Sciatic nerve (tissue), 2 donors: ENCODE measurements at places on chromosomes 7 and 10.

- no peak for DNase-seq
Observed at GRCh38 chr7:29723599-29723998, 82.7 kb upstream of the WIPF3 start.

- DNase-seq, result no peak
Observed at GRCh38 chr7:112575864-112576263, 95.1 kb downstream of the LSMEM1 start.

- DNase-seq, result no peak
Observed at GRCh38 chr10:92761571-92761970, 71.8 kb downstream of the HHEX start.

- peak; percentile 78 for DNase-seq
Observed at GRCh38 chr10:86535132-86535882, 13.7 kb upstream of the WAPL start.

GRCh38 chr7:130814778-130815335 is 80.8 kb upstream of the KLF14 start:
- no peak for DNase-seq

DNA sequence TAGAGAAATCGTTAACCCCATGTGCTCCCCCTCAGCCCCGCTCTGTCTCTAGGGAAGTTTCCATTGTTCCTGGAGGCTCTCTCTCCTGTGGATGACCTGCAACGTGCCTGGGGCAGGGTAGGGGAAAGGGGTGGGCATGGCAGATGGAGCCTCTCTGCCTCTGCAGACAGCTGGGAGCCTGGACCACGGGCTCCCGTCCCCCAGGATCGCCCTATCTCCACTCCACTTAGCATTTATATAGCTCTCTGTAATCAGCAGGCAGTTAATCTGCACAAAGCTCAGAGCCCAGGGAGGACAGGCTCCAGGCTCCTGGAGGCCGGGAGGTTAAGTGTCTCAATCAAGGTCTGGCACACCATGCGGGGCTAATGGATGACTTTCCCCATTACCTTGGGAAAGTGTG is 369.7 kb downstream of the PLXNA4 start:
- no peak for DNase-seq

DNA sequence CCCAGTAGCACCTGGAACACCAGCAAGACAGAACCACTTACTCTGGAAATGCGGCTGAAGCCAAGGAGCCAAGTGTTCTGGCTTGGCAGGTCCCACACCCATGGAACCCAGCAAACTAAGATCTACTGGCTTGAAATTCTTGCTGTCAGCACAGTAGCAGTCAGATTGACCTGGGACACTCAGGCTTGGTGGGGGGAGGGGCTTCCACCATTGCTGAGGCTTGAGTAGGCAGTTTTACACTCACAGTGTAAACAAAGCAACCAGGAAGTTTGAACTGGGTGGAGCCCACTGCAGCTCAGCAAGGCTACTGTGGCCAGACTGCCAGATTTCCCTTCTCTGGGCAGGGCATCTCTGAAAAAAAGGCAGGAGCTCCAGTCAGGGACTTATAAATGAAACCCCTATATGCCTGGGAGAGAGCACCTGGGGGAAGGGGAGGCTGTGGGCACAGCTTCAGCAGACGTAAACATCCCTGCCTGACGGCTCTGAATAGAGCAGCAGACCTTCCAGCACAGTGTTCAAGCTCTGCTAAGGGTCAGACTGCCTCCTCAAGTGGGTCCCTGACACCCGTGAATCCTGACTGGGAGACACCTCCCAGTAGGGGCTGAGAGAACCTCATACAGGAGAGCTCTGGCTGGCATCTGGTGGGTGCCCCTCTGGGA is 121.2 kb downstream of the MTERF1 start:
- no peak for DNase-seq

GRCh38 chr7:81618396-81619014 is 151.3 kb downstream of the HGF start:
- no peak for DNase-seq

- DNase-seq, result no peak
Observed at GRCh38 chr10:105585171-105585570, 944.1 kb downstream of the SORCS3 start.

DNA sequence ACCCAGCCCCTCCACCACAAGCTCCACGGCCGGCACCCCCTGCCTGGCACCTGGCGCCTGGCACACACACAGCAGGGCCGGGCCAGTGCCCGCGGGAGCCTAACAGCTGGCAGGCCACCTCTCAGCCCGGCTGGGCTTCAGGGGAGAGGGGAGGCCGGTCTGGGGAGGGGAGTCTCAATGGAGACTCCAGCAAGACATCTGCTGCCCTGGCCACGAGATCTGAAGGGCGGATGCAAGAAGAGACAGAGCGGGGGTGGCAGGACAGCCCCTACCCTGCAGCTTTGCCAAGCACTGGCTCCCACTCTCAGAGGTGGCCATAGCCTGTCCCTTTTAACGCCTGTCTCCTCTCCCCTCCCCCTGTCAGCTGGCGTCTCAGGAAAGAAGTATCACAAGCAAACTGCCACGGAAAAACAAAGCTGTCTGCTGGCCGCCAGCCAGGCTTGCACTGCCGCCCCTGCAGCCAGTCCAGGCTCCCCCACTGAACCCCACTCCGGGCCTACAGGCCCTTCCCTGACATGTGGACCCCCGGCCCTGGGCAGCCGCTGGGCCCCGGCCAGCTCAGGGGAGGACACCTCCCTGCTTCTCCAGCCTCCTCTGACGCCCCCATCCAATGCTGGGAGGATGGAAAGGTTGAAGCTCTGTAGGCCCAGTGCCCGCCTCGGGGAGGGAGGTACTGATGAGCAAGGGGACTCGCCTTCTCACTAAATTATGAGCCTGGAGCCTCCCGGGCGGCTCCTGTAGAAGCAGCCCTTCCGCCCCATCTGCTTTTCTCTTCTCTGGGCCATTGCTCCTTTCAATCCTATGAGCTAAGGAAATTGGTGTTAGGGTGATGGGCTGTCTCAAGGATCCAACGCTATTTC is 178.4 kb downstream of the ARHGAP12 start:
- peak; percentile 79 for DNase-seq

GRCh38 chr7:100406767-100407166 is 21.7 kb downstream of the ZCWPW1 start:
- no peak for DNase-seq

DNA sequence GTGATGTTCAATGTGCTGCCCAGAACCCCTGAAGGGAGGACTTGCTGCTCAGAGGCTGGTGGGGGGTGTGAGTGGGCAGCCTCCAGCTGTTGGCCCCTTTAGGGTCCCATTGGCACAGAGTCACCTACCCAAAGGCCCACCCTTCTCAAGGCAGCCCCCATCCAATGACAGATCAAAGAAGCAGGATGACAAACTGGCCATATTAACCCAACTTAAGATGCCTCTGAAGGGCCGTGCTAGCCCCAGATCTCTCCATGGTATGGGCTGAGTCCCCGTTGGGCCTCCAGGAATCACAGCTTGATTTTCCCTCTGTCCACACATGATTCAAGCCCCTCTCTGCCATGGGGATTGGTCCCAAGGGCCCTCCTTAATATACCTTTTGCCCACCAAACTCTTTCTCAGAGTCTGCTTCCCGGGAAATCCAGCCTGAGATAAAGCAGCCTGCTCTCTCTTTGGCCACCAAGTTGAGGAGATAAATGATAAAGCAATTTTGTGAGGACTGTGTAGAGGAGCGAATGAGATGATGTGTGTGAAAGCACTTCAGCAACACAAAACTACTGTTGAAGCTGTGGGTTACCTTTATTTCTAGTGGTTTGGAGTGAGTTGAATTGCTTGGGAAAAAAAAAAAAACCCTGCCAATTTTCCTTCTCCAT is 38.2 kb upstream of the C10orf71 start:
- DNase-seq, result no peak

DNA sequence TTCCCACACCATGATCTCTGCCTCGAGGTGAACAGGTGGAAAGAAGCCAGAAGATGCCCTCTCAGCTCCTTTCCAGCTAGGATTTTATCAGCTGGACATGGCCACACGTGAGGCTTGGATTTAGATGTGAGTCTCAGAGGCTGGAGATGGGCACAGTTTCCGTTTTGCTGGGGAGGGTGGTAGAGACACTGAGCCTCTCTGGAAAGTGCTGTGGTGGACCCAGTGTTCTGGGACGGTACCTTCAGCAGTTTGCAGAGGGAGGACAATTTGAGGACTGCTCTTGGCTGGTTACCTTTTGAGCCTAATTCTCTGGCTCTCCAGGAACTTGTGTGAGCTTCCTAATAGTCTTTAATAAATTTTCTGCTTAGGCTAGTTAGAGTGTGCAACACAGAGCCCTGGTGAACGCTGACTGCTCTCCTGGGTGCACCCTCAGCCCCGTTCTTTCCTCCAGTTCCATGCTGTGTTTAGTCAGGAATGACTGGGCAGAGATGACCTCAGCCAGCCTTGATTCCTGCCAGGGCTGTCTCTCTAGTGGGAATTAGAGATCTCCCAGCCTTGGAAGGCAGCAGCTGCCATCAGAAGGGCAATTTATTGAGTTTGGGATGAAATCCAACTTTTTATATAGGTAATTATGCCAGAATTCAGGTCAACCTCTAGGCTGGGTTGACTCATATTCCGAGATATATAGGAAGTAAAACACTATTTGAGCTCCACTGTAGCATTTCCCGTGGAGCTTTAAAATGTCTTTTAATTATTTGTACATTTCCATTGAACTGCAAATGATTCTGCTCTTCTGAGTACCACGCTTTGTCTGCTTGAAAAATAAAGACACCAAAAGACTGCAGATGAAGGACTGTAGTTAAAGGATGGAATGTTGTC is 103.9 kb downstream of the GATA3 start:
- no peak for DNase-seq

- no peak for DNase-seq
Observed at GRCh38 chr7:126370038-126370668, 882.6 kb downstream of the GRM8 start.

DNA sequence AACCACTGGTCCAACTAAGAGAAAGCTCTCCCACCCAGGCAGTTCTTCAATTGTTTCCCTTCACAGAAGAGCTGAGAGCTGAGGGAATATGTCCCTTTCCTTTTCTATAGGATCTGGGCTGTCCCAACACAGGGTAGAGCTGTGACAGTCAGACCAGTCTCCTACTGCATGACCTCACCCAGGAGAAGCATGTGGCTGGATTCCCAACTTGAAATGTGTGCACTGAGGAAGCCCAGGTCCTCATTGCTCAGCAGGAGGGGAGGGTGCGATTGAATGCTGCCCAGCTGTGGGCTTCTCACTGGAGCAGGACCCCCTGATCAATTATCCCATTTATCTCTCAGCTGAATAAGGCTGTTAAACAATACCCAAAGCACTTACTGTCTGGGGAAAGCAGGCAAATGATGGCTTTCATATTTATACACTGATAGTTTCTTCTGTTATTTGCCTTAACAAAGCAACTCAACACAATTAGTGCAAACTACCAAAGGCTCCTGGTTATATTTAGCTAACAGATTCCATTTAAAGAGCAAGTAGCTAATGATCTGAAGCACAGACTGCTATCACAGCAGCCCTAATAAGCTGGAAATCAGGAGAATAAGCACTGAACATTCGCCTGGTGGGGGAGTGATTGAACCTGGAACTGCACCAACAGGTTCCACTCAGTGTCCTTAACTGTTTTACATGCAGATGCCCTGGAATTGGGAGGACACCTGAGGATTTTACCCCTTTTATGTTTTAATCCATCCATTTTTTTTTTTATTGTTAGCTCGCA is 508.8 kb downstream of the CCSER2 start:
- DNase-seq, result no peak

DNA sequence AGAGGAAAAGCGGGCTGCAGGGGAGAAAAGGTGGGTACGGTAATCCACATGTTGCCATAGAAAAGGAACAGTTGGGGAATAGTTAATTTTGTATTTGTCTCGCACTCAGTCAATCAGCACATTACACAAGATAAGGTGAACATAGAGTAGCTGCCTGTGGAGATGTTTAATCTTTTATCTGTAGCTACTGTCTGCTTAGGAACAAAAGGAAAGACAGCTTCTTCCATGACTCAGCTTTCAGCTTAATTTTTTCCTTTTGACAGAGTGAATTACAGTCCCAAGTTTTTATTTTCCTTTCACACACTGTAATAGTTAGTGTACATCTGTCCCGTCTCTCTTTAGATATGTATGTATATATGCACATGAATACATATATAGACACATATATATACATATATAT is 39.3 kb upstream of the PODXL start:
- DNase-seq, result no peak

- DNase-seq, result no peak
Observed at GRCh38 chr10:115503546-115503945, 410.4 kb downstream of the ATRNL1 start.
